ENCODE measurements at places on chromosomes 3 and 15.

DNA sequence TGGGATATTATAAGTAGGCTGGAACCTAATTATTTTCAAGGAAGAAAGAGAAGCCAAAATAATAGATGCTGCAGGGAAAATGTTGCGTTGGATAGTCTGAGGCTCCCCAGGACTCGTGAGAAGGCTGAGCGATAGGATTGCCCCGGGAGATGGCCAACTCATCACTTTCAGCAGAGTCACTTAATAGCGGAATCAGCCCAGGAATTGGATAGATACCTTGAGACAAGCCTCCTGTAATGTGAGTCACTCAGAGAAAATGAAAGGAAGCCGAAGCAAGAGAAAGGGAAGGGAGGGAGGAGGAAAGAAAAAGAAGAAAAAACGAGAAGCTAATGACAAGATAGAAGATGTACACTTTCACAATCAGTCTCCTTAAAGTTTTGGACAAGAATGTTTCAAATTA, 94.3 kb downstream of the SQOR start:
- peak; percentile 6 for DNase-seq

DNA sequence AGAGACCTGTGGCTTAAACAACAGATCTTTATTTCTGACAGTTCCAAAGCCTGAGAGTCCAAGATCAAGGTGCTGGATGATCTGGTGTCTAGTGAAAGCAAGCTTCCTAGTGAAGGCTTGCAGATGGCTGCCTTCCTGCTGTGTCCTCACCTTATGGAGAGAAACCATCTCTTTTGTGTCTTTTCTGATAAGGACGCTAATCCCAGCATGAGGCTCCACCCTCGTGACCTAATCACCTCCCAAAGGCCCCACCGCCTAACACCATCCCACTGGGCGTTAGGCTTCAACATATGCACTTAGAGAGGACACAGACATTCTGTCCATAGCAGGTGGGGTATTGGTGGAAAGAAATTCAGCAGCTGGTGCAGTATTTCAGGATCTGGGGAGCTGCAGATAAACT, 19.8 kb upstream of the LYSMD4 start:
- DNase-seq, result no peak

- DNase-seq, result no peak
Measured at GRCh38 chr3:48897460-48898376, 964 bp downstream of the SLC25A20 start.

- no peak for DNase-seq
Measured at GRCh38 chr3:24781454-24781853, 286.8 kb upstream of the THRB start.

GRCh38 chr3:45367453-45367871, 20.9 kb upstream of the LARS2 start:
- DNase-seq, result peak; percentile 94

DNA sequence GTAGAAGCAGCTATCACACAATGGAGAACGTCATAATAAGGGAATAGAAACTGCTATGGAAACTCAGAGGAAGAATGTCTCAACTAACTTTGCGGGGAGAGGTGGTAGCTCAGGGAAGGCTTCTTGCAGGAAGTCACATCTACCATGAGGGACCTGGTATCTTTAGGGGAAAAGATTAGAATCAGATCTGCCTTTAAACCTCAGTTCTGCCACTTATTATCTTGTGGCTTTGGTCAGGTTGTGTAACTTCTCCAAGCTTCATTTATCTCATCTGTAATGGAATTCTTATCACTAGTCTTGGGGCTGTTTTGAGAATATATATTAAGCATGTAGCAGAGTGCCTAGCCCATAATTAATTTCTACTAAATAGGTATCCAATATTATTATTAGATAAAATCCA, 46.4 kb upstream of the PRICKLE2 start:
- DNase-seq, result no peak

- DNase-seq, result no peak
Measured at GRCh38 chr3:75967071-75967470, 181.7 kb upstream of the ZNF717 start.

DNA sequence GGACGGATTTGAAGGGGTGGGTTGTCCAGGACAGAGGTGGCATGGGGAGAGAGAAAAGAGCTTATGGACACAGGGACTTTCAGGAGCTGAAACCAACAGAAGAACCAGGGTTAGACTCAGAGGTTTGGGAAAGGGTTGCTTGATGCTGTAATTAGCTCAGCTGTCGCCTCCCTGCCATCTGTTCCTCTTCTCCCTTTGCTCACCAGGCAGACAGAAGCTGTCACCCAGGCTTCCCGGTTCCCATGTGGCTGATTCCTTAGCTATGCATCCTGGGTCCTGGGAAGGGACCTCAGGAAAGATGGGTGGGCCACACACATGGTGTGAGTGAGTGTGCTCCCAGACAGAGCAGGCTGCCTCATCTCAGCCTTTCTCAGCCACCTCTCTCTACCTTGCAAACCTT, 14.1 kb downstream of the PTPN23 start:
- DNase-seq, result peak; percentile 36

DNA sequence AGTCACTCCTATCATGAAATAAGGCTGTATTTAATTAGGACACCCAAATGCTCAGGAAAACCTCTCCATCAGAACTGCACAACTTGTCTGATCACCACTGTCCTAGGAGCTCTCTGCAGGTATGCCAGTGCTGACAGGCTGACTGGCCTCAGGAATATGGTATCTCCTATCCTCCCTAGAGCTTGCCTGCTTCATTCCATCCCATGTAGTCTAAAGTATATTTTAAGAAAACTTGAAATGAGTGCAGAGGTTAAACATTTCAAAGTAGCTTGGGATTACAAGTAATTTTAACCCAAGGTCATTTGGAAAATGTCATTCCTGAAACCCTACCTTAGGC, 23.7 kb downstream of the FILIP1L start:
- no peak for DNase-seq

GRCh38 chr3:160801386-160802118, 45.5 kb downstream of the PPM1L start:
- peak; percentile 0 for DNase-seq

- DNase-seq, result no peak
Measured at GRCh38 chr3:154956815-154957214, 123.3 kb upstream of the MME start.

DNA sequence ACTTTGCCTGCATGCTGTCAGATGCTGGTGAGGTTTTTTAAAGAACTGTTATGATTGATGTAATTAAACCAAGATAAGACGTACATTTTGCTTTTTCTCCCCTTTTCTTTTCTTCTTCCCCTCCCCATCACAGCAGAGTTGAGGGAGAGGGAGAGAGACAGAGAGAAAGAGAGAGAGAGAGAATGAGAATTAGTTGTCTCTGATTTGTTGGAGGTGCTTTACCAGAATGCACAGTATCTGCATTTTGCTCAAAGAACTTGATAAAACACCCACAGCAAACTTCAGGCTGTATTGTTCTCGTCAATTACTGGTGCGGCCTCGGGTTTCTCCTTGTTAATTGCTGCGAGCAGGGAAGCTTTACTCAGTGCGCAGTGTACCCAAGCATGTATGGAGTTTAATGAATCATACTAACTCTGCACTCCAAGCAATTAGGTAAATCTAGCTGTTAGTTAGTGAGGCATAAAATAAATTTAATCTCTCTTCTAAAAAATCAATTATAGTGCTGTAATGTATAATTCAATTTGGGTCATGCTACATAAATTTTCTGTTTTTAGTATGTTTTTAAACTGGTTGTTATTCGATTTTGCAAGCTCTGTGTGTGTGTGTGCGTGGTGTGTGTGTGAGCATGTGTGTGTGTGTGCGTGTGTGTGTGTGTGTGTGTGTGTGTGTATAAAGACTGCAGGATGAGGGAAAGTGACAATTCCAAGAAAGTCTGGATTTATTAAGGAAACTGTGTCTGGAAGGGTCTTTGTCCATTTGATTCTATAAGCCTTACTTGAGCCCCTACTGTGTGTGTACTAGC, 273.4 kb downstream of the TLE3 start:
- no peak for DNase-seq

GRCh38 chr15:35783203-35783602, 237.2 kb upstream of the DPH6 start:
- DNase-seq, result no peak

- DNase-seq, result no peak
Measured at GRCh38 chr15:76298986-76299385, 12.3 kb downstream of the ETFA start.

DNA sequence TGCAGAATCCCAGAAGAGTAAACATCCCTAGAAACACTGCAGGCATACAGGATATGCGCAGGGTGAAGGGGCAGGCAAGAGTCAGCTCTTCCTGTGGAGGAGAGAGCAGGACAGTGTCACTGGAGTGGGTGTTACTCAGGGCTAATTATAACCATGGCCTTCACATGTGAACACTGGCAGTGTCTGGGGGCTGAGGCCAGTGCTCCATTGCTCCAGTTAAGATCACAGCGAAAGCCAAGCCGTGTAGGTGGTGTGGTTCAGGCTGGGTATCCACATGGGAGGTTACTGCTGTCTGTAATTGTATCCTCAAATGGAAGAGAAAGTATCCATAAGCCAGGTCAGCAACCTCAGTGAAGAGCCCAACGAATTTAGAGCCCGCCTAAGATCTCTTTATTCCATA, 84.6 kb downstream of the MESD start:
- DNase-seq, result peak; percentile 35

- DNase-seq, result peak; percentile 34
Measured at GRCh38 chr3:59572106-59572505, 522.3 kb upstream of the CFAP20DC start.

- no peak for DNase-seq
Measured at GRCh38 chr15:22878103-22878502, 39.6 kb downstream of the NIPA2 start.

- no peak for DNase-seq
Measured at GRCh38 chr3:50208677-50209344, 3.7 kb downstream of the SLC38A3 start.

DNA sequence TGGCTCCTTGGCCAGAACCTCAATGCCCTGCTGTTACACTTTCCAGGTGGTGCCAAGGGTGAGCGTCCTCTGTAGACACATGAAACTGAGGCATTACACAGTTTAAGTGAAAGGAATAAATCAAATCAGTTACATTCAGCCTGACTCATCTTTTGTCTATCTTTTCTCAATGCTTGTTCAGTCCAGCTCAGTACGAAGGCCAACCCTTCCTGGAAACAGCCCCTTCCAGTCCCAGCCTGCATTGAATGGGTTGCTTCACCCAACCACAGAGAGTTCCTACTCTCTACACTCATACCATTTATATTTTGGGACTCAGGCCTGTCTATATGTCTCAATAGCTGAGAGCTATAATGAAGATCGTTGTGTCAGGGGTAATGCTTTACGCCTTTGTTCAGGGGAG, 363.6 kb downstream of the RORA start:
- DNase-seq, result peak; percentile 66

DNA sequence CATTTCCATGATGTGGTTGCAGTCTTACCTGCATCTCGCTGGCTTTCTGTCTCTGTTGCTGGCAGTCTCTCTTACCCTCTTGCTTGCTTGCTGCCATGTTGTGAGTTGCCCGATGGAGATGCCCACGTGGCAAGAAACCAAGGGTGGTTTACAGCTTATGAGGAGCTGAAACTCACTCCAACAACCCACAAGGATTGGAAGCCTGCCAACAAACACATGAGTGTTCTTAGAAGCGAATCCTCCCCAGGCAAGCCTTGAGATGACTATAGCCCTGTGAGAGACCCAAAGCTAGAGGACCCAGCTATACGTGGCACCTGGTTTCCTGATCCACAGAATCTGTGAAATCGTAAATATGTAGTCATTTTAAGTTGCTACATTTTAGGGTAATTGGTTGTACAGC, 490.9 kb upstream of the ADAMTS9 start:
- no peak for DNase-seq

GRCh38 chr3:8768364-8769087, 887 bp downstream of the OXTR start:
- DNase-seq, result no peak

DNA sequence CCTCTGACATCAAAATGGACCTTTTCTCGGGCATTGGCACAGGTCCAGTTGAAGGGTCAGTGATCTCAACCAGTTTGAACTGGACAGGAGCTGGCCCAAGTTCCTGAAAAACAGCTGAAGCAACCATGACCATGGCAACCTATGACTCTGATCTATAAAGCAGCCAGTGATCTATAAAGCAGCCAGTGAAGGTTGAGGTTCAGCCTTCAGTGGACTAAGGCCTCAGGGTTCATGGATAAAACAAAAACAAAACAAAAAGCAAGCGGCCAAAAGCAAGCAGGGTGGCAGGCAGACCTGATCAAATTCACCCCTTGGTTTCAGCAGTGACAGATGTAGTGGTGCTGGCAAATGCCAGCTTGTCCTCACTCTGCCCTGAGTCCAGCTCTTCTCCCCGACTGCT, 10.0 kb upstream of the CHRNB4 start:
- no peak for DNase-seq

DNA sequence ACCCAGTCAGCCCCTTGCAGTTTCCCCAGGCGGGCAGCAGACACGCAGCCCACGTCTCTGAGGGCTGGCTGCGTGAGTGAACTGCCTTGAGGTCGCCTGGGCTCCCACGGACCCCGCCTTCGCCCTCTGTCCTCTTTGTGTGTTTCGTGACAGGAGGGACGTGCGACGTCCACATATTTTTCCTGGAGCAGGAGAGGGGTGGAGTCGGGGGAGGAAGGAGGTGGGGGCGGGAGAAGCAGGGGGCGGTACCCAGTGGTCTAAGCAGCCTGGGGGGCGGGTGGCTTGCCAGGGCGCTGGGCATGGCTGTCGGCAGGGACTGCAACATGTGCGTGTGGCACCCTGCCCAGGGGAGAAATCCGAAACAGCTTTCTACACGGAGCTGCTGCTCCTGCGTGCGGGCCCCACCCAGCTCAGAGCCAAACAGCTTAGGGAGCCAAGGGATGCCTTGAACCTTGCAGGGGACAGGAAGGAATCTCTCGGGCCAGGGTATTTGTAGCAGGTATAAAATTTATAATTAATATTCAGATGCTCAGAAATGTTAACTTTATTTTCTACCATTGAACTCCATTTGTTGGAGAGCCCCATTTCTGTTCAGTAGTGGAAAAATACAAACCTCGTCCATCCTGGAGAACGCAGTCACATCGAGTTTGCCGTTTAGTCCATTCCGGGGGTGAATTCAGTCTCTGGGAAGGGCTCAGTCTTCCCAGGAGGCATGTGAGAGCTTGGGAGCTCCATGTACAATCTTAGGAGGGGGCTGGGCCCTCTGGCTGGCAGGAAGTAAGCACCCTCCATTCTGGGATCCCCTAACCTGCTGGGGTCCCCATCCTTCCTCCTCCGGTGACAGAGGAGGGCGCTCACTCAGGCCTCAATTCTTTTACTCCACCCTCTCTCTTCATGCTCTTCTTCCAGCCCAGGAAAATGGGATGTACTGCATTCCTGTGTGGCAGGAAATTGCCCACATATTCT, 79.1 kb upstream of the MEF2A start:
- DNase-seq, result peak; percentile 60

- DNase-seq, result no peak
Measured at GRCh38 chr3:147393261-147393942, 12.9 kb downstream of the ZIC4 start.

- DNase-seq, result no peak
Measured at GRCh38 chr3:127107002-127107401, 85.9 kb upstream of the PRR23E start.

- peak; percentile 96 for DNase-seq
Measured at GRCh38 chr3:170709046-170709445, 123.2 kb upstream of the SLC7A14 start.

DNA sequence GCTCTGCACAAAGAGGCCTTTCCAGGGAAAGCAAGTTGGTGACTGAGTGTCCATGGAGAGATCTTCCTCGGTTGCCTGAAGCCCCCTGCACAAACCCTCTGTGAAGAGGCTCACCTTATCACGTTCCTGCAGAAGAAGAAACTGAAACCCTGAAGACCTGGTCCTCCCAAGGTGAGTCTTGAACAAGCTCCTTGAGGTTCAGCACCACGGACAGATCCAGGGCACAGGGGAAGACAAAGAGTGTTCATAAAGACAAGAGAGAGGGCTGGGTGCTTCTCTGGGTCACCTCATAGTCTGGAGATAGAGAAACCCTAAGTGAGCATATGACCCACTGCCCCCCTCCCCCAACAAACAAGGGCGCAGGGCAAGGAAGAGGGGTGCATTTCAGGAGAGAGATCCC, 21.7 kb upstream of the TBC1D21 start:
- peak; percentile 64 for DNase-seq
